ENCODE measurements at places on chromosomes 4 and X.
A peak's percentile ranks its signal among the peaks of the same experiment; 100 is the strongest.

GRCh38 chr4:88991746-88992145, 65.2 kb downstream of the FAM13A start:
- DNase-seq = no peak

DNA sequence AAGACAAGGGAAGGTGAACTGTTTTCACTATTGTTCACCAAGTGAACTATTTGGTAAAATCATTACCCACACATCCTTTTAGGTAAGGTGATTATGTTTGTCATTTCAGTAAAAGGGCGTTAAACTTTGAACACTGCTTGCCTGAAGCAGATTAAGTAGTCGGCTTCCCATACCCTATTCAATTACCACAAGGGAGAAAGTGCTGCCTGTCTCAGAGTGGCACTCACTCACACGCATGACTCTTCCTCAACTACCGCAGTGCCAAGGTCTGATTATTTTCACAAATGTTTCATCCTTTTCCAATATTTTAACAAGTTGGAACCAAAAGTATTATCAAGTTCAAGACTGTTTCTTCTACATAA, 11.0 kb downstream of the VEGFC start:
- DNase-seq = no peak

DNA sequence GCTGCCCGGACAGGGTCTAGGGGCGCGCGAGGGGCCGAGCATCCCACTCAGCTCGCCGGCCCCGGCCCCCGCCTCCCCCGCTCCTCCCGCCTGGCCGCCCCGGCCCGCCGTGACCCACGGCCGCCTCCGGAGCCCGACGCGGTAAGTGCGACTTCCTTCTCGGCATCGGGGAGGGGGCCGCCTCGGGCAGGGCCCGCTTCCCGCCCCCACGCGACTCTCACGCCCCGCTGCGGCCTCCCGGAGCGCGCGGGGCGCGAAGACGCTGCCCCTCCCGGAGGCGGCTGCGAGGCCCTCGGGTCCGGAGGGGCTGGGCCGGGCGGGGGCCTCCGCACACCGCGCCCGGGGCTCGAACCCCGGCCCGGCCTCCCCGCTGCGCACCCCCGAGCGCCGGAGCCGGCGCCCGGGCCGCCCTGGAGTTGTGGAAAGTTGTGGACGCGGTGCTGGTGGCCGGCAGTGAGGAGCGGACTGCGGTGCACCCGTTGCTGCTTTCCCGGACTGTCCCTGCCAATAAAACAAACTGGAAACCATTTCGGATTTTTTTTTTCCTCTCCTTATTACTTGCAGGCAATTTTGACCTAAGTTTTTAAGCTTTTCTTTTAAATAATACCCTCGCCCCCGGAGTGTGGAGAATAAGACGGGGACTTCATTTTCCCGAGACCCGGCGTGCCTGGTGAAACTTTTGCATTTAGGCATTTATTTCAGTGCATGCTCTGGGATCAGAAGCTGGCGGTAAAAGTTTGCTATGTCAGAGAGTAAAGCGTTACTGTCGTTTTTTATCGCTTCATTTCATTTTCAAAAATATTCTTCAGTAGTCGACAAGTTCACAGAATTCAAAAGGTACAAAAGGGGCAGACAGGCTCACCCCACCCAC, 13.0 kb upstream of the TMEM156 start:
- DNase-seq = no peak

DNA sequence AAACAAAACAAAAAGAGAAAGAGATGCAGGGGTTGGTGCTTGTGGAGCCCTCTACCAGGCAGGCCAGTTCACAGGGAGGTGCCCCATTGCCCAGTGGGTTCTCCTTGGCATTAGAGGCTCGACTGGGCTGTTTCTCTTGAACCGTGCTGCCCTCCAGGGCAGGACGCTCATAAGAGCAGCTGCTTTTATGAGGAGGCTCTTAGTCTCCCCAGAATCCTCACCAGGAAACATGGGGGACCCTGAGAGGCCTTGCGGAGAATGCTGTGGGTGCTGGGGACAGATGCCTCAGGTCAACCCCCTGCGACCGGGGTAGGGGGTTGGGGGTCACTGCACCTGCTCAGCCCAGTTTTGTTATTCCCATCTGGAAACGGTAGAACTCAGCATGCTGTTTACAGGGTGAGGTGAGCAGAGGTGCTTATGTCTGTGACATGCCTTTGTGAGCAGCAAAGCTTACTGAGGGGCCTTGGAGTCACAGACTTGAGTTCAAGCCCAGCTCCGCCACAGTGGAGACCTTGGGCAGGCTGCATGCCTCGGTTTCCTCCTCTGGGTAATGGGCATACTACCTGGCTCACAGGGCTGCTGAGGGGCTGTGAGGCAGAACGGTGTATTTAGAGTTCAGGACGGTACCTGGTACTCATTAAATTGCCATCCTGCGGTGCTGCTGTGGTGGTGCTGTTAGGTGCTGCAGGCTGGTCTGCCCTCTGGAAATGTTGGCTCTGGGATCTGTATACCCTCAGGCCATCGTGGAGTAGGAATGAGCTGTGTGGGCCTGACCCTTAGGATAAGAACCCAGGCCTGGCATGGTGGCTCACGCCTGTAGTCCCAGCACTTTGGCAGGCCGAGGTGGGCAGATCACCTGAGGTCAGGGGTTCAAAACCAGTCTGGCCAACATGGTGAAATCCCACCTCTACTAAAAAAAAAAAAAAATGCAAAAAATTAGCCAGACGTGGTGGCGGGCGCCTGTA, 5.7 kb downstream of the TBC1D14 start:
- no peak for DNase-seq

DNA sequence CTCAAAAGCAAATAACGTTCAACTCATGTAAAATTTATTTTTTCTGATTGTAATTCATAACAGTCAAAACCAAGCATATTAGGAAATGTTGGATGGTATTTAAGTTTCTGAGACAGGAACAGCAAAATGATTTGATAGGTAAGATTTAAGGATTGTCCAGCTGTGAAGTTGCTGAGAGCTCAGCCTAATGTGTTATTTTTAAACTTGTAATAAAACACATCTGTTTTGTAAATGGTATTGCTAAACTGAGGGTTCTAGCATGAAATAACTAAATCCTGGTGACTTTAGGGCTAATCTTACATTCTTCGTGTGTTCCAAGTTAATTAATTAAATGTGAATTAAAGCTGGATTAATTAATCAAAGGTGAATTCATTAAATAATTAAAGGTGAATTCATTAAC, 13.3 kb downstream of the TLR10 start:
- DNase-seq = no peak

DNA sequence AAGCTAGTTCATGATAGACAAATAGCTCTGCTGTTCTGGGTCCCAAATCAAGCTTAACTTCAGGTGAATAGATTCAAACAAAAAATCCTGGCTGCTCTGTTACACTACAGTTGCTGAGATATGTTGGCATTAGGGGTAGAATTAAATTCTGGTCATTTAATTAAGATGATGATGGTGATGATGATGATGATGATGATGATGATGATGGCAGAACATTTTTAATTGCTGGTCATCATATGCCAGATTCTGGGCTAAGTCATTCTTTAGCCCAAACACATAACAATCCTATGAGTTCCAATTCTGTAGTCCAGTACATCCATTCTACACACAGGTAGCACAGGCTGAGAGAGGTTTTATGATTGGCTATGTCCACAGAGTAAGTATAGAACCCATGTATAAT, 741.5 kb downstream of the STIM2 start:
- no peak for DNase-seq

GRCh38 chrX:100652266-100652665, 8.3 kb downstream of the SRPX2 start:
- DNase-seq = no peak

- DNase-seq = no peak
Observed at GRCh38 chr4:155624478-155624877, 42.2 kb upstream of the GUCY1A1 start.

DNA sequence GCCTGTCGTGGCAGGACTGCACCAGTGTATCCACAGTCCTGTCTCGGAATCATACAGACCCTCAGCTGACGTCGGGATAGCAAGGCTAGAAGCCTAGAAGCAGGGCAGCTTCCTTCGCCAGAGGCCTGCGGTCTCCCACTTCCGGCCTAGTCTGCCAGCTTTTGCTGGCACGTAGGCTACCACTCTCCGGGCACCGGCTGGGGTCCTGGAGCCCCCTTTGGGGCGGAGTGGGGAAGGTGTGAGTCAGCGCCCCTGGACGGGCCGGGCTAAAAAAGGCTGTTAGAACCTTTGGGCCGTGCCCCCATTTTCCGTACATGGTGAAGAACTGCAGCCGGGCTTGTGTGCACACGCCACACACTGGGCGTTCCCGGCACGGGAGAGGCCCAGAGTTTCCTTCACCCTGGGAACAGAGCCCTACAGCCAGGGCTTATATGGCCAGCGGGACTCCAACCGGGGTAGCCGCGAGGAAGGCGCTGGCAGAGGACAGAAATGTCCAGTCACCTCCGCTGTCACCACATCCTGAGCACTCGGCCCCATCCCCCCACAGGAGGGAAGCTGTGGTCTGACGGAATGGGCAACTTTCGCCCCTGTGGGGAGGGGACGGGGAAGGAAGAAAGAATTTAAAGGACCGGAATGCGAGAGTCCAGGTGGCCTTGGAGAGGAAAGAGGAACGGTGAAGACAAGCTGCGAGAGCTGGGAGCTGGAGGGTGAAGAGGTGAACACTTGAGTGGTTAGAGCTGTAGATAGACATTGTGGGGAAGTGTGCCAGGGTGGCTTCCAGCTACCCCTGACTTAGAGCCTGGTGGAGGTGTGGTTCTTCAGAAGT, 4.6 kb downstream of the MAGIX start:
- peak; percentile 37 for DNase-seq

GRCh38 chrX:103685396-103685795, 1.1 kb downstream of the MORF4L2 start:
- no peak for DNase-seq

GRCh38 chr4:57278780-57279179, 168.6 kb upstream of the IGFBP7 start:
- no peak for DNase-seq

DNA sequence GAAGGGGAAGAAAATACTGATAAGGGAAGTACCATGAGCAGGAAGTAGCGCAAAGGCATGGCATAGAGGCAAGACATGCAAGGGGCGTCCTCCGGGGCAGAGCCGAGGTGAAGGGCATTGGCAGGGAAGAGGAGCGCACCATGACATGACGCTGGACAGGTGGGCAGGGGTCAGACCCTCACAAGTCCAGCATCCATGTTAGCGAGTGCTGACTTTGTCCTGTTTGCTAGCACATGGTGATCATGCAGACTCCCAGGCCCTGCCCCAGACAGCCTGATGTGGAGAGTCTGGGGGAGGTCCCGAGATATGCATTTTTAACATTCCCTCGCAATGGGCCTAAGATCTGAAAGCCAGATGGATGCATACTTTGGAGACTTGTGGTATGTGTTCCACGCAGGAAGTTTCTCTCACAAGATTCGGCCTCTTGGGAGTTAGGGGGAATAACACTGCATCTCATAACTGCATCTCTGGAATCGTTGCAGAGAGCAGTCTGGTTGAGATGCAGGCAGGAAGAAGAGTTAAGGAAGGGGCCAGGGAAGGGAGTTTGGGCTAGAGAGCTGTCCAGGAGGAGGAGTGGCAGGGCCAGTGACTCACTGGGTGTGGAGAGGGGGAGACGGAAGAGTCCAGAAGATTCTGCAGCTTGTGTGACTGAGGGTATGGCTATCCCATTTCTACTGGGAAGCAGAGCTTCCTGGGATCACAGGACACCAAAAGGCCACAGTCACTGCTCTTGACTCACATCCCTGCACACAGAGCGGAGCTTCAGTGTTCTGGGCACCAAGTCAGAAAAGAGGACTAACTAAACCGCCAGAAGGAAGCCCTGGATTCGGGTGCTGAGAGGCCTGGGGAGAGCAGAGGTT, 59.7 kb downstream of the FAM184B start:
- no peak for DNase-seq

DNA sequence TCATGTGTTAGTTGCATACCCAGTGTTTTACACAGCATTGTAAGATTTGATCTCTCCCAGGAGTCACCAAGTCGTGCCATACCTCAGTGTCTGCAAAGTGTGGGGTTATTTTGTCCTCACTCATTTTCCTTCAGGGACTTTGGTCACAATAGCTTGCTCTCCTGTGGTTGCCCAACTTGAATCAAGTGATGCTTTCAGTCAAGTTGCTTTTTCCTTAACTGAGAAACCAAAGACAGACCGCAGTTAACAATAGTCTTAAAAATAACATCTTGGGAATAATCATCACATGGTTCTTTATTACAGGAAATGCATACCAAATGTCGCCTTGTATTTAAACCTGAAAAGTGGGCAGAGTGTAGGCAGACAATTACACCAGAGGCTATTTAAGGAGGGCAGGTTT, 44.5 kb upstream of the NDP start:
- DNase-seq = no peak

DNA sequence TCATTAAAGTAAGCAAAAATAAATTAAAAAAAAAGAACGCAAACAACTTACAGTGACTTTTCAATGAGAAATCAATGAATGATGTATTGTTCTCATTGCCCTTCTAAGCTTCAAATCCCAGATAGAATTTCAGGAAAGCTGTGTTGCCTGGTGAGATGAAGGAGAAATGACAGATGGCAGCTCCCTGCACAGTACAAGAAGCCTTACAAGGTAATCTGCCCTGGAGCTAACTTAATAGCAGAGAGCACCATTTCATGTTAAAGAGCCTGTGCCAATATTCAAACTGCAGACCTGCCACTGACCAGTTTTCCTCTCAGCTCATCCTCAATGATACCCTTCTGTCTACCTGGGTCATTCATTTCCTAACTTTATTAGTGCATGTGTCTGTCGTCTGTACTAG, 54.0 kb downstream of the GC start:
- DNase-seq = no peak

DNA sequence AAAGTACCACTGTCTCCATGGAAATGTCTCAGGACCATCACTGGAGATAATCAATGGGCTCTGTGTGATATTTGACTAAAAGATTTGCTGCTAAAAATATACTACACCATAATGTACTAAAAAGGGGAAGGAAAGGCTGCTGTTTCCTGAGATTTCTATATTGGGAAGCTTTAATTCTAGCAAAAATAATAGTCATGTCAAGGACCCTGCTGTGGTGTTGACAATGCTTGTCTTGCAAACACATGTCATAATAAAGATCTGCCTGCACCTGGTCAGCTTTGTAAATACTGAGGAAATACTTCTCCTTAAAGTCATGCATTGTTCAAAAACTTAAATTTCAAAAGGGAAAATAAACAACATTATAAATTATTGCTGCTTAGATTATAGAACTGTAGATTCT, 417.9 kb downstream of the GPM6A start:
- no peak for DNase-seq

- DNase-seq = no peak
Observed at GRCh38 chr4:36039026-36039425, 205.3 kb downstream of the ARAP2 start.

DNA sequence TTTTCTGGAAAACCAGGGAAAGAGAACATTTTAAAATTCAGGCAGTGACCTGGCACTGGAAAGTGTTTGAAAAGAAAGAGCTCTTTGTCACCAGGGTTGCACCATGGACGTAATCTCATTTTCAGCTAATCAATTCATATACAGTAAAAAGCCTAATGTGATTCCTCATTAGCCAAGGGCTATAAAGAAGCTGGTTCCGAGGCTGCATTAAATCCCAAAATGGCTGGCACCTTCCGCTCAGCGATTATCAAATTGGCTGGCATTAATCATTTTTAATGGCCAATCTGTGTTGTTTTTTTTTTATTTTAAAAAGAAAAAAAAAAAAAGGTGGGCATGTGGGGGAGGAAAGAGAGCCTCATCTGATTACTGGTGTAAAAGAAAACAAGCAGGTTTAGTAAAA, 341.4 kb downstream of the RAB28 start:
- DNase-seq = no peak

GRCh38 chrX:121639781-121640180, 592.4 kb downstream of the GLUD2 start:
- DNase-seq = no peak

GRCh38 chr4:175806727-175807126, 5.3 kb downstream of the GPM6A start:
- no peak for DNase-seq

Data from stimulated activated CD8-positive, alpha-beta memory T cell treated with anti-CD3 and anti-CD28 coated beads, Interleukin-7, amount 100 ng/mL, for 24 hours (primary cell).